Calu3 (cell line): ENCODE measurements at places on chromosomes 4 and X. TPM values are rescaled to one million over a fixed set of nuclear protein-coding genes. Genes with fewer than 3 reads are reported as not detected.

DNA sequence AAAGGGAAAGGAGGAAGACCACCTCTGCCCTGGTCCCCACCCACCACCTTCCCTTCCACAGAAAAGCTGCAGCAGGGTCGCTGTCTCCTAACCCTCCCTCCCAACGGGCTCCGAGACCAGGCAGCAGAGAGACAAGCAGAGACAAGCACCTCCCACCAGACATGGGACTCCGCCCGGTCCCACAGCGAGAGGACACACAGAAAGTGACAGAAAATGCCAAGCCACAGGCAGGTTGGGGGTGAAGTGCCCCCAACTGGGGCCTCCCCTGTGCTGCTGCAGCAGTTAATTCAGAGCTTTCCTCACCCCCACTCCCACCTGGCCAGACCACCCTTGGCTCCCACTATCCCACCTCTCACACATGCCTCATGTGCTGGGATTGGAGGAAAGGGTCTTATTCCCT lies 64.4 kb upstream of the AFAP1 start:
- no peak for DNase-seq

- peak; percentile 56 for DNase-seq
Measured at GRCh38 chrX:12007881-12008280, 130.4 kb upstream of the FRMPD4 start.

- no peak for DNase-seq
Measured at GRCh38 chrX:29155286-29155685, 568.0 kb downstream of the IL1RAPL1 start.

DNA sequence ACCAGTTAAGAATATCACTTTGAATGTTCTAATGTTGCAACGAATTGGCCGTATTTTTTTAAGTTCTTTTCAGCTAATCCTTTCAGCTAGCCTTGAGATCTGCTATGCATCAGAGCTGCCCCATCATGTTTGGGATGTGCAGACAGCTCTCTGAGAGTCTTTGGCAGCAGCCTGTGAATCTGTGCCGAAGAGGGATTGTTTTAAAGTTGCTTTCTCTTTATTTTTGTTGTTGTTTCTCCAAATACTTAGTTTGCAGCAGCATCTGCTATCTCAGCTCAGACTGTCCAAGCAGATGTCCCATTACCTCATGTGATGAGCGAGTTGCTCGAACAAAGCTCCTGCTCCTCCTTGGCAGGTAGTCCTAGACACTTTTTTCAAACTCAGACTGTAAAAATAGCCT lies 1002.5 kb upstream of the INTU start:
- DNase-seq, result no peak

Gene GYPE
- total RNA-seq, result not detected in 2 replicates

Gene H2BW2
- total RNA-seq, result not detected in 2 replicates

Gene PPEF1
- not detected in 2 replicates for total RNA-seq
